Upper lobe of right lung (tissue), 1 donor: ENCODE measurements at places on chromosomes 3 and 15. TPM values are rescaled to one million over a fixed set of nuclear protein-coding genes. Genes with fewer than 3 reads are reported as not detected.

SCG5 gene
- 0.96 TPM for total RNA-seq

DZIP1L gene
- total RNA-seq: 8.1 TPM

CHRD gene
- 5.3 TPM for total RNA-seq

DCP1A gene
- 22.8 TPM for total RNA-seq

KATNBL1 gene
- 37.9 TPM for total RNA-seq

DNA sequence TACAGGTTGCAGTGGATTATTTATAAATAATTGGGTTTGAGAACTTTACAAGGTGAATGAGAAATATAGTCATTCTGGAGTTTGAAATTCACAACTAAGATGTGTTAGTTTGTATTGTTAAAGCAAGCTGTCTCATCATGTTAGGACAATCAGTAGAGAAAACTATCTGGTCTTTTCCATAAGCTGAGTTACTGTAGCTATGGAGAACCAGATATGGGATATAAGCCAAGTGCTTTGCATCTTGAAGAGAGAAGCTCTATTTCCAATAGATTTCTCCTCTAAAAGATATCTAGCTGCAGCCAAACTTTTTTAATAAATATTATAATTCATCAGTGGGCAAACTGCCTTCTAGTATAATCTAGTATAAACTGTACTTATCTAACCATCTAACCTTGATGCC is 11.3 kb downstream of the P3H2 start:
- H3K36me3 ChIP-seq: no peaks in the 10 kb centered on the region
- H3K4me1 ChIP-seq: peaks cover 13% of the 10 kb centered on the region
- no peak overlapping the region for H3K27ac ChIP-seq

DNA sequence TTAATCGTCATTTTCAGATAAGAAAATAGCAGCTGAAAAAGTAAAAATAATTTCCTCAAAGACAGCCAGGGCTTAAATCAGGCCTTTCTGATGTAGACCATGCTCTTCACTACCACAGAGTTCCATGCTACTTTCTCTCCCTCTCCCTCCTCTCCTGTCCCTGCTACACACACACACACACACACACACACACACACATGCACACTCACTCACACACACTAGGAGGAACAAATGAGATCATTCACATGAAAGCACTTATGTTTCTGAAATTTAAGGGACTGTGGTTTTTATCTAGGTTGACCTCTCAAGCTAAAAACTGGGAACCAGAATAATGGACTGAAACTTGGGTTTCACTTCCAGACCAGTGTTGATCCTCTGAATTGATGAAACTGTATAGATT is 4.1 kb upstream of the PSMA4 start:
- no peak overlapping the region for H3K4me3 ChIP-seq
- DNase-seq: no peak
- no peaks in the 10 kb centered on the region for H3K36me3 ChIP-seq
- no peaks in the 10 kb centered on the region for H3K4me1 ChIP-seq
- no peaks in the 10 kb centered on the region for H3K27me3 ChIP-seq

DNA sequence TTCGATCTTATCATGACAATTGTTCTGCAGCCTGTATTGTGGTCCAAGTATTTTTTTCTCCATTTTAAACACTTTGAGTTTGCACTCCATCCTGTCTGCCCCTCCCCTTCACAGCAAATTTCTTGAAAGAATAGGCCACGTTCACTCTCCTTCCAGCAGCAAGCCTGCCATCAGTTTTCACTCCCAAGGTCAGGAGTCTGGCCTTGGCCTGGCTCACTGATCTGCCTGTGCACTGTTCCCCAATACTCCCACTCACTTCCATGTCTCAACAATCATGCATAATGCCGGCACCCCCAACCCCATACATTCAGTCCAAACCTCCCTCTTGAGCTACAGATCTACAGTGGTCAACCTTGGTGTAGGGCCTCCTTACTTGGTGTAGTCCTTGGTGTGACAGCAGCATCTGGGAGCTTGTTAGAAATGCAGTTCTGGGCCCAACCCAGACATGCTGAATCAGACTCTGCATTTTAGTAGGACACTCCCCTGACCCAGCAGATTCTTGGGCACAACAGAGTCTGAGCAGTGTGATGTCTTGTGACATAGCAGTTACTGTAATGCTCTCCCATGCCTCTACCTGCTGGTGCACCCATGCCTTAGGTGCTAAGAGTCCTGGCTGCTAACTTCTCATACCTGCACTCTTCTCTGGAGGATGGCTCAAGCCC is 58.3 kb upstream of the XCR1 start:
- H3K27me3 ChIP-seq: no peaks in the 10 kb centered on the region
- H3K36me3 ChIP-seq: no peaks in the 10 kb centered on the region
- no peak for DNase-seq
- H3K4me3 ChIP-seq: no peak overlapping the region
- no peak overlapping the region for H3K27ac ChIP-seq

- no peak for DNase-seq
- no peak overlapping the region for H3K27ac ChIP-seq
- no peaks in the 10 kb centered on the region for H3K4me1 ChIP-seq
Measured at GRCh38 chr3:74445541-74445940, 168.9 kb downstream of the CNTN3 start.
